ENCODE measurements at places on chromosomes 12 and 14. TPM values are rescaled to one million over a fixed set of nuclear protein-coding genes. Genes with fewer than 3 reads are reported as not detected.

GRCh38 chr12:13561923-13562322 is 365.4 kb downstream of the EMP1 start:
- DNase-seq = no peak

DNA sequence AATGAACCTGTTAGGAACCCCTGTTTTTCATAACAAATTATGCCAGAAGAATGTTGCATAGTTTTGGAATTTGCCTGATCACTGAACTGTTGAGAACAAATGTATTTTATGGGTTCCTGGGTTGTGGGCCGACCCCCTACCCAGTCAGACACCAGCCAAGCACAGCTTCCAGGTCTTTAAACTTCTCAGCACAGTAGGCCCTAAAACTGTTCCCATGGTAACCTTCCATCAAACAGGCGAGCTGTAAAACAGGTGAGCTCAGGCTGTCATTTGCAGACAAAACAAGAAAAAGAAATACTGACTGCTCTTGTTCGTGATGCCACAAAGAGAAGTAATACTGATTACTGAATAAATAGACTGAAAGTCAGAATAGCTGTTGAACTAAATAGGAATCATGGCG is 147.0 kb downstream of the PTPRO start:
- DNase-seq = peak; percentile 3

GRCh38 chr14:95935228-95935822 is 58.7 kb downstream of the TUNAR start:
- peak; percentile 22 for DNase-seq

- peak; percentile 93 for DNase-seq
Measured at GRCh38 chr12:122123051-122123760, 44.6 kb downstream of the MLXIP start.

DNA sequence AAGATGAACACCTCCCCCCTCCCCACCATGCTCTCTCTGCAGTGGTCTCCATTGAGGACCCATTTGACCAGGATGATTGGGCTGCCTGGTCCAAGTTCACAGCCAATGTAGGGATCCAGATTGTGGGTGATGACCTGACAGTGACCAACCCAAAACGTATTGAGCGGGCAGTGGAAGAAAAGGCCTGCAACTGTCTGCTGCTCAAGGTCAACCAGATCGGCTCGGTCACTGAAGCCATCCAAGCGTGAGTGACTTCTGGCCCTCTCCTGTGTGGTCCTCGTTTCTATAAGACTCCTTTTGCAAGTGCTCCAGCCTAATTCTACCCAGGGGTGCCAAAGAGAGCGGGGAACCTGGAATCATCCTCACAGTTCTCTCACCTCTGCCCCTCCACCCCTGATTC is 6.2 kb upstream of the ATN1 start:
- DNase-seq = no peak

DNA sequence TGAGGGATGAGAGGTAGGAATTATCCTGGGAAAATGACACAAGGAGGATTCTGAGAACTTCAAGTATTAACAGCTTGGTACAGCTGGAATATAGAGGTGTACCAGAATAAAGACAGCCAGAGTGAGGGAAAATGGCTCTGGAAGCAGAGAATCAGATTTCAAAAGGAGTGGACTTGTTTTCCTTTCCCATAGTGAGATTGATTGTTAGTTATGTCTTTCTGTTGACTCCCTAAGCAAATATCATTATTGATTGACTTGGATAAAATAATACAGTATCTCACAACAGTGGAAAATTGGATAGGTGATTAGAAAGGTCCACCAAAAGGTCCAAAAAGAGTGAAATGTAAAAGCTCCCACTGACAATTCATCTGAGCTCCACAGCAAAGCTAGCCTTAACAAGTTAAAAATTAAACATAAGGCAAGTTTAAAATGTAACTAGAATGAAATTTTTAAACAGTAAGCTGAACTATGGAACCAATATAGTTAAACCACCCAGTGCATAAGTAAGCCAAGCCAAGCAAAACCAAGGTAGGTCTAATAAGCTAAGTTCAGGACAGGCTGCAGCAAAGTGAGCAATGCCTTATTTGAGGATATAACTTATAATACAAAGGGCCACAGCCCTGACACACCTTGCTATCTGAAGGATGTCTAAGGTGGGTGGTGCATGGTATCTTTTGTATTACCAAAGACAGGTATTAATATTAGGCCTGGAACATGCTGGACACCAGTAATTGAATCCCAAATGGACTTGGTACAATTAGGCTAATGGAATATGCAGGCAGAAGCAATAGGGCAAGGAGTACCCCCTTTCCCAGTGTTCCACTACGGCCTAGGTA is 21.8 kb downstream of the ENTPD5 start:
- no peak for DNase-seq

DNA sequence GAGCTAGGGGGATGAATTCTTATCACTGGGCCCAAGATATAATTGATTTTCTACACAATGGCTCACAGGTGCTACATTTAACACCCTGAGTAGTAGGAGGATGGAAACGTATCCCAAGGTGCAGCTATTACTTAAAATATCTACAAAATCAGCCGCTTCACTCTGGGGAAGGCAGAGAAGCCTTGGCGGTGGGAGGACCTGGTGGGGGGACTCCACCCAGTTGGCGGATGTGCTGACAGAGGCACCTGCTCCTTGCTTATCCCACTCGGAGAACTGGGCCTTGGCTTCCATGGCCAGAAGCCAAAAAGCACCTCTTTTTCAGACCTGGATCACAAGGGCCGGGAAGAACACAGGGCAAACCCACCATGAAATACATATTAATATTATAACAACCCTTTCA is 106.3 kb downstream of the OTX2 start:
- peak; percentile 58 for DNase-seq

GRCh38 chr12:3216726-3217682 is 139.8 kb downstream of the TSPAN9 start:
- DNase-seq = no peak

- DNase-seq = no peak
Measured at GRCh38 chr12:59023861-59024424, 103.6 kb upstream of the LRIG3 start.

GRCh38 chr12:124745891-124746570 is 117.6 kb downstream of the SCARB1 start:
- DNase-seq = peak; percentile 96

DNA sequence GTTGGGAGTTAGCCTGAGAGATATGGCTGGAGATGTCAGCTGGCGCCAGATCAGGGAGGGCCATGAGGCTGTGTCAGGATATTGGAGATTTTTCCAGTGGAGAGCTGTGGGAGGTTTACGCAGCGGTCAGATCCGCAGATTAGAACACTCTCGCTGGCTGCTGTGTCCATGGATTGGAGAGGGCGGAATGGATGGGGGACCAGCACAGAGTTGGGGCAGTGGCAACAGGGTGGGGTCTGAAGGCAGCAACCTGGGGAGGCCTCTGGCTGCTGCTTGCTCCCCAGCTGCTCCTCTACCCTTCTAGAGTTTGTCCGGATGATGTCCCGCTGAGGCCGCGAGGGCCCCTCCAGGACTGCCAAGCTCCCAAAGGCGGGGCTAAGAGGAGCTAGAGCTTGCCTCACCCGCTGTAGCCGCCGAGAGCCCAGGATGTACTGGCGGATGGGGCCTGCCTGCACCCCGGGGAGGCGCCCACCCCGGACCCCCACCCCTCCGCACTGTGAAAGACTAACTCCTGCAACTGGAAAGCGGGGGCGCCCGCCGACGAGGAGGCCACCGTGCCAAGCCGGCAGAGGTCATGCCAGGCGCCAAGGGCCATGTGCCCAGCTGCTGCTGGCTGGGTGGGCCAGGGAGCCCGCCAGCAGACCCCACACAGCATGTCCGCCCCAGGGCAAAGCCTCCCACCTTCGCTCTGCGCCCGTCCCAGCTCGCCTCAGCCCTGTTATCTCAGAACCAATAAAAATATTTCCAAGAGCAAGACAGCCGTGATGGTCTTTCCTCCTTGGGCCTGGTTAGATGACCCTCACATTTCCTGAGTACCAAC is 20.2 kb upstream of the MLEC start:
- DNase-seq = peak; percentile 72

DNA sequence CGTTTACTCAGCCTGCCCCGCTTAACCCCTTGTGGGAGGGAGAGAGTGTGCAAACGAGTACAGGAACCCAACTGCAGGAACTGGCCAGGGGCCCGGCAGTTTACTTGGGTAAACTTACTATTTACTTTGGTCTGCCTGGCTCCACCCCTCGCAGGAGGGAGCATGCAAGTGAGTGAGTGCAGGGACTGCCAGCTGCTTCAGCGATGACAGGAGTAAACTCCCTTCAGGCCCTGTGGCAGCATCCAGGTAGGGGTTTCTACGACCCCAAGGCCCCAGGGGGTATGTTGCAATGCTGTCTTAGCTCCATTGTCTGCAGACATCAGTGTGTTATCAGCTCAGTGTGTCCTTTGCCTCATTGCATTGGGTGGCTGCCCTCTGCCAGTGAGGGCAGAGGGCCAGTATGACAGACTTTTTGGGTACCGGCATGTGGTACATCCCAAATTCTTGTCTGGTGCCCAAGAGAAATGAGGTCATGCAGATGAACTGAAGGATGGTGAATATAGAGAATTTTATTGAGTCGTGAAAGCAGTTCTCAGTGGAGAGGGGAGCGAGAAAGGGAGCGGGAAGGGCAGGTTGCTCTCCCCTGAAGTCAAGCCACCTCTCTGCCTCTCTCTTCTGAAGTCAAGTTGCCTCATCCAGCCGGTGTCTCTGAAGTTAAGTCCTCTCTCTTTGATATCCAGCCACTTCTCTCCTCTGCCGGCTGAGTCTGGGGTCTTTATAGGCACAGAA is 181.8 kb downstream of the FUT8 start:
- peak; percentile 32 for DNase-seq

DNA sequence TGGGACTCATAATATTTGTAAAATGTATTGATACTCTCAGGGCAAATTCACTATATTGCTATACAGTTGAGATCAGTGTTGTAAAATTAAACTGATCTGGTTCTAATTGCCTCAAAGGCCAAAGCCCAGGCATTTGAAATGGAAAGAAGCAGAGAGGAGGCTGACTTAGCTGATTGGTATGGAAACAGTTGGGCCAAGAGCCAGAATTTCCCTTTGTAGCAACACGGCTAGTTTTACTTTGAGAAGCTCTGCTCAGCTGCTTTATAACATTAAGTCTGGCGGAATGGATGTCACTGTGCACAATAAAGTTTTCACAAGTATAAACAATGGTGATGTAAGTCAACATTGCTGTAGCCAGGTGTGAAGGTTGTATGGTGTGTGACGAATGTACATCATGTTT is 186.4 kb downstream of the MSRB3 start:
- DNase-seq = no peak

GRCh38 chr14:101105045-101105444 is 201.5 kb upstream of the RTL1 start:
- DNase-seq = no peak

- DNase-seq = no peak
Measured at GRCh38 chr12:27549801-27550652, 26.0 kb downstream of the PPFIBP1 start.

DNA sequence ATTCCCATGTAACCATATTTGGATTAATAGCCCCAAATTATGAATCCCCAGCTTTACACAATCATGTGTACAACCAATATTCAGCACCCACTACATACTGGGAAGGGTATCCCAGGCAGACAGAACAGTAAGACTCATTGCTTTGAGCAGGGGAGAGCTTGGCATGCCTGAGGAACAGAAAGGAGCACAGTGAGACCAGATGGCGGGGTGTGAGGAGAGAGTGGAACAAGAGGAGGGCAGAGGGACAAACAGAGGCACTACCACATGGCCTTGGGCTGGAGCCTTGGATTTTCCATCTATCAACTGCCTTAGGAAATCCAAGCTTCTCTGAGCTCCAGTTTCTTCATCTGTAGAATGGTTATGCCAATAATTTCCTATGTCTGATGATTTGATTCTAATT is 3.8 kb downstream of the DGKA start:
- peak; percentile 8 for DNase-seq

DNA sequence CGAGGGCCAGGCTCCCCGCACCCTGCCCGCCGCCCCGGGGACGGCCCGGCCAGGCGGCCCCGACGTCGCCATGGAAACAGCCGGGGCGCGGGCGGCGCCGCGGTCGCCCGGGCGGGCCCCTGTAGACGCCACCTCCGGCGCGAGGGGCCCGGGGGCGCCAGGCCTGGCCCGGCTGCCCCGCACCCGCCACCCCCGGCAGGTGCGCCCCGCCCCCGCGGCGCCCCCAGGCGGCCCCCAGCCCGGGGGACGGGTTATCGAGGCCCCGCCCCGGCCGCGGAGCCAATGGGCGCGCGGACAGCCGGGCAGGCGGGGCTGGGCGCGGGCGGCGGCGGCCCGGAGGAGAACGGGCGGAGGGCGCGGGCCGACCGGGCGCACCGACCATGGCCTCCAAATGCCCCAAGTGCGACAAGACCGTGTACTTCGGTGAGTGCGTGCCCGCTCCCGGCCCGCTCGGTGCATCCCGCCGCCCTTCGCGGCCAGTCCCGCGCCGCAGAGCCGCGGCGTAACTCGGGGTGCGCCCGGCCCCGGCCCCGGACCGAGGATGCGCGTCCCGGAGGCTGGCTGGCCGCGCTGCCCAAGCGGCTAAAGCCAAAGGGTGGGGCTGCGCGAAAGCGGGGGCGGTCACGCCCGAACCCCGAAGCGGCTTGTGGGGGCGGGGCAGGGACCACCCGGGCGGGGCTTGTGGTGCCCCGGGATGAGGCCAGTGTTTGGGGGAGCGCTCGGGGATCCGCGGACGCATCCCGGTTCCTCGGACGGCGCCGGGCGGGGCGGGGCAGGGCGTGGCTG is at the start of gene CRIP2:
TSS of gene CRIP2 (plus strand) at position 339 of the 786 bp plus-strand sequence. CDS start at position 381, 42 bp downstream.
- peak; percentile 99 for DNase-seq

DNA sequence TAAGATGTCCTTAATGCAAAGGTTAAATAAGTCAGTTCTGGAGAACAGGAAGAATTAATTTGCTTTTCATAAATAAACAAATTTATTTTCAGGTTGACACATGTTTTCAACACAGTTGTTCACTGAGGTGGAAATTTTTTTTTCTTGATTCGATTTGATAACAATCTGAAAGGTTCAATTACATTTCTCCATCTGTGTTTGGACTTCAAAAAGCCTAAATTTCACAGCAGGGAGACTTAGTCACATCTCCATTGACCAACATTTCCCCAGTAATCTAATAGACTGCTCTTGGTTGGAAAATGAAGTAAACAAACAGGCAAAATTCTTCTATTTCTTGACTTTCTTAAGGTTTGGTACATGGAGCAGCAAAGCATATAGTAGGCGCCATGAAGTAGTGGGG is 134.9 kb upstream of the CPNE8 start:
- DNase-seq = no peak

GRCh38 chr12:109720152-109720856 is 6.7 kb downstream of the FAM222A start:
- DNase-seq = no peak

The TAS2R19 gene
- 0.62 TPM for total RNA-seq

The KLHL33 gene
- not detected for total RNA-seq

The LRTM2 gene
- total RNA-seq = 0.42 TPM

The CLEC4D gene
- 0.07 TPM for total RNA-seq

The SLC10A1 gene
- total RNA-seq = not detected

The ST8SIA1 gene
- 1.7 TPM for total RNA-seq

The MIP gene
- not detected for total RNA-seq

All from H7 (cell line).